ENCODE measurements at places on chromosomes 5 and 9.

GRCh38 chr5:78008356-78008967, 232.3 kb upstream of the TBCA start:
- no peak for DNase-seq

- DNase-seq, result no peak
These were observed 759.3 kb upstream of the TYRP1 start for GRCh38 chr9:11933926-11934325.

DNA sequence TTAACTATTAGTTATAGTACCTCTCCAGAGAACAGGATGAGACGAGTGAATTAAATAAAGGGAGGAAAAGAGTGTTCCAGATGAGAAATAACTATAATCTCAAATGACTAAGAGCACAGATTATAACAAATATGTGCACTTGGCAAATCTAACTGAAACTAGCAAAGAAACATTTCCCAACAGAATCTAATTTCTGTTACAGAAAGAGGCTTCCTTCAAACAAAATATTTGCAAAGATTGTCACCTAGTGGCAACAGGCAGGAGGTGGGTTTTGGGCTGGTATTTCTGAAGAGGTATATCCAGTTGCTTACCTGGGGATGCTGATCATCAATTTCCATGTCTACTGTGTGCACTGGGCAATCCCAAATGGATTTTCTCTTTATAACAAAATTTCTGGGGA, 5.6 kb upstream of the SPDL1 start:
- no peak for DNase-seq

DNA sequence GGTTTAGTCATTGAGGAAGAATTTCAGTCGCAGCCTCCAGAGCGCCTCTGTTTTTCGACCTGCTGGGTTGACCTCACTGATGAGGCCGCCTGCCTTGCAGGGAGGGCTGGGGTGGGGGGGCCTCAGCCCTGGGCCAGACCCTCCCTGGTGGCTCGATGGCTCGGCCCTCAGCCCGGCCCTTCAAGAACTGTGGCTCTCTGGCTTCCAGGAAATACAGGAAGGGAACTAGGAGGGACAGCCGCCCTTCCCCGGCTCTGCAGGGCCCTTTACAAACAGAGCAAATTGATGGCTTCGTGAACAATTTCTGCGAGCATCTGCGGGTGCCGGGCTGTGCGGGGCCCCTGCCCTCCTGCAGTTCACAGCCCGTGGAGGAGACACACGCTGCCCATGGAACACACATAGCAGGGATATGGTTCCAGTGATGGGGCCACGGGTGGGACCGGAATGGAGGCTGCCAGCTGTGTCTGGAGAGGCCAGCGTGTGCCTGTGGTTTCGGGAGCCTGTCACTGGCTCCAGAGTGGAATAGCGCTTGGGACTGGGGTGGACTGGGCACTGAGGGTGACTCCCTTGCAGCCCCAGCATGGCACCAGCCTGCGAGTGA, 39.6 kb downstream of the COL5A1 start:
- DNase-seq, result no peak

GRCh38 chr9:114855488-114855887, 49.6 kb upstream of the TNFSF15 start:
- DNase-seq, result no peak

DNA sequence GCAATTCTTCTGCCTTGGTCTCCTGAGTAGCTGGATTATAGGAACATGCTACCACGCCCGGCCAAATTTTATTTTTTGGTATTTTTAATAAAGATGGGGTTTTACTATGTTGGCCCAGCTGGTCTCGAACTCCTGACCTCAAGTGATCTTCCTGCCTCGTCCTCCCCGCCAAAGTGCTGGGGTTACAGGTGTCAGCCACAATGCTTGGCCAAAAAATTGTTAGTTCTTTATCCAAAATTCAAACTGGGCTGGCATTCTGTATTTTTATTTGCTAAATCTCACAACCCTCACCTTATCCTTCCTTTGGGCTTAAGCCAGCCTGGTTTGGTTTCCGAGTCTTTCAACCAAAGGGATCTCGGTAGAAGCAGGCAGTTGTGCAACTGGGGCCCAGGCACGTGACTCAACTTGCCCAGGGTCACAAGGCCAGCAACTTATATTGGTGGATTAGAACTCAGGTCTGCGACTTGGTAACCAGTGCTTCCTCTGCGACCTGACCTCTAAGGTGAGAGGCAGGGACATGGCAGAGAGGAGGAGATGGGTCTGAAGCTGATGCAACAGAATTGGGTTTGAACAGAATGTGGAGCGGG, 26.5 kb upstream of the BOD1 start:
- DNase-seq, result no peak

- no peak for DNase-seq
These were observed 143.3 kb downstream of the TTLL11 start for GRCh38 chr9:121949766-121950165.

DNA sequence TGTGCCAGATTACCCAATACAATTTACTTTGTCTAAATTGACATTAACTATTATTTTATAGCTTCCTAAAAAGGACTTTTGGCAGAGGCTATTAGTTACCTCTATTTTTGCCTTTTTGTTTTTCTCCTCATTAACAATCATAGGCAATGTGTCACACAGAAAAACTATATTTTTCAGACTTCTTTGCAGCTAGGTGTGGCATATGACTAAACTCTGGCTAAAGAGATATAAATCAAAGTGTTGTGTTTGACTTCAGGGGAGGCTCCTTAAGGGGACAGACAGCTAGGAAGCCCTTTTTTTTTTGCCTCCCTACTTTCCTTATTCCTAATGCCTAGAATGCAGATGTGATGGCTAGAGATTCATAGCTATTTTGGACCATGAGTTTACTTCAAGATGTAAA, 19.7 kb upstream of the GCNT4 start:
- no peak for DNase-seq

- DNase-seq, result no peak
These were observed 211.5 kb downstream of the PCSK5 start for GRCh38 chr9:76101947-76102346.

- no peak for DNase-seq
These were observed 945 bp downstream of the ANKDD1B start for GRCh38 chr5:75612226-75612569.

DNA sequence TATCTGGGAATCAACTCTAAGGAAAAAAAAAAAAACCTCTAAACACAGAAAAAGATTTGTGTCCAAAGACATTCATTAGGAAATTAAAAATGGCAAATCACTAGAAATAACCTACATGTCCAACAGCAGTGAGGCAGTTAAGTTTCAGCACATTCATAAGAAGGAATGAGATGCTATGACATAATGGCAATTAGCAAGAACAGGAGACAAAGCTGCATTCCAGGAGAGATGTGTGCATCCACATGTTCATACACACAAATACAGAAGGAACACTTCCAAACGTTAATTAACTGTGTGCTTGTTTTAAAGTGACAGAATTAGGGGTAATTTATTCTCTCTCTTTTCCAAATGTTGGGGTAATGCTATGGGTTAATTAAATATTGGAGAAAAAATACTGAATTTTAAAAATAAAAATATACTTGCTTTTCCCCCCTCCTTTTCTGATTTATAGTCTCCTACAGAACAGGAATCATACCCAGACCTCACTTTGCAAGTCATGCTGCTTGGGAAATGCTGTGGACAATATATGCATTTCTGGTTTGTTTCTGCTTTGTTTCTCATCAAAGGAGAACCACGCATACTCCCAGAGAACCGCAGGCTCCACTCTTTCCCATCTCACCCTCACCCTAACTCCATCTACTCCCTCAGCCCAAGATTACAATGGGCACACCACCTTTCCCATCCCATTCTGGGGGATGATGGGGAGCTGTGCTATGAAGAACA, 114.1 kb downstream of the CDK5RAP2 start:
- DNase-seq, result no peak

DNA sequence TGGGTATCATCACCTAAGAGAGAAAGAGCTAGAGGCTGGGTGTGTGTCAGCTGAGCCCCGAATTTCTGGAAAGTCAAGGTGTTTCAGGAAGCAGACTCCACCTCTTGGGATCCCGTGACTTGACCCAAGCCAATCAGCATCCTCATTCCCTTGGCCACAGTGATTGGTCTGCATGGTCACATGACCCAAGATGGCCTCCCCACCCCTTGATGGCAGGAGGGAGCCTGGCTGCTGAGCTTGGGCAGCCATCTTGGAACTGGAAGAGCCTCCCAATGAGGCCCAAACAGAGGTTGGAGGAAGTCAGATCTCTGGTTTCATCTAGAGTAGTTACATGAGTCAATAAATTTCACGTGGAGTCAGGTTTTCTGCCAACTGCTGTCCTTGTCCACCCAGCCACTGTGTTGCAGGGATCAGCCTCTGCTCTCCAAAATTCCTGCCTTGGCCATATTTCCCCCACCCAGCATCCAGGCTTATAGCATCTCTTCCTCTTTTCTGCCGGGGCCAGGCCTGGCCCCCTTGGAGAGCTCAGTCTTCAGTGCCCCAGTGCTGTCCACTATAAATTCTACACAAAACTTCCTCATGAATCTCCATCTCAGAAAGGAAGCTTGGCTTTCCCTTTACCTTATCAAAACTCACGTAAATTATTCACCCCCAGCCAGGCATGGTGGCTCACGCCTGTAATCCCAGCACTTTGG, 17.2 kb upstream of the SUSD3 start:
- no peak for DNase-seq

GRCh38 chr5:152593388-152593787, 188.3 kb upstream of the NMUR2 start:
- DNase-seq, result no peak

DNA sequence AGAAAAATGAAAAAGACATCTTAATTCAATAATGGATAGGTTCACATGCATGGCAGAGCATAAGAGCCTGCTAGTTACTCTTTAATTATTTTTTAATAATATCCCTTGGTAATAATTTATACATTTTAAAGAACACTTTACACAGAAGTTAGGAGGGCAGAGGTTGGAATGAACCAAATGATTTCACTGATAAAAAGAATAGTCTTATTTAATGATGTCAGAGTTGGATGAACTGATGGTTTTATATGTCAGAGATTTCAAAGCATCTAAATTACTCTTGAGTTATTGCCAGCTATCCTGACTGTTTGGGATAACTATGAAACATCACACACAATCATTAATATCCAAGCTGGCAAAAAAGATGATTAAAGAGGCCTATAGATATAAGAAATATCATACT, 244.8 kb downstream of the CSNK1G3 start:
- DNase-seq, result no peak

- no peak for DNase-seq
These were observed 306.1 kb upstream of the WWC1 start for GRCh38 chr5:167985373-167985772.

GRCh38 chr5:110517396-110517795, 209.1 kb downstream of the TMEM232 start:
- DNase-seq, result no peak

DNA sequence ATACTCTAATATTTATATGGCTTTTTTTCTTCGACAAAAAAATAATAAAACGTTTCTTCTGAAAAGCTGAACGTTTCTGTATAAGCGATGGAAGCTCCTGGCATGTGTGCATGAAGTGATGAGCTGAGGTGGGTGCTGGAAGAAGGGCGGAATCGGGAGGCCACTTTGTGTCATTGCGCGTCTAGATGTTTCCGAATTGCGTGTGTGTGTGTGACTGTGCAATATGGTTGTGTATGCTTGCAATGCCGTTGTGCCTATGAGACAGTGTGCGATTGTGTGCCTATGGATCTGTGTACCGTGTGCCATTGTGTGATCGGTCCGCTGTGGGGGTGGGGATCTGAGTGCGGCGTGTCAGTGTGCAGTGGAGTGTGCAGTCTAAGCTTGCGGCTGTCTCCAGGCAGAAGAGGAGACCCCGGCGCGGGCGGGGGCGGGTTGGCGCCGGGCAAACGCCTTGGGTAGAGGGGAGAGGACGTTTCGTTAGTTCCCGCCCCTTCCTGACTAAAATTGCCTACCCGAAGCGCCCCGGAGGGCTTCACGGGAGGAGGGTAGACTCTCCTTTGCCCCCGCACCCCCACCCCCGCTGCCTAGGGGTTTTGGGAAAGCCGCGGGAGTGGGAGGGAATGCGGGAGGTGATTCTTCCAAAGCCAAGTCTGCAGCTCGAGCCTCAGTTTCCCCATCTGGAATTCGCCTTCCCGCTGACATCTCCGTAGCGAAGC, 24.2 kb downstream of the PCDHGC5 start:
- no peak for DNase-seq

GRCh38 chr5:96384353-96384752, 48.7 kb downstream of the PCSK1 start:
- DNase-seq, result no peak

- DNase-seq, result no peak
These were observed 70.6 kb downstream of the TENT4A start for GRCh38 chr5:6783787-6784186.

- DNase-seq, result no peak
These were observed 434.0 kb downstream of the NFIB start for GRCh38 chr9:13879981-13880380.

DNA sequence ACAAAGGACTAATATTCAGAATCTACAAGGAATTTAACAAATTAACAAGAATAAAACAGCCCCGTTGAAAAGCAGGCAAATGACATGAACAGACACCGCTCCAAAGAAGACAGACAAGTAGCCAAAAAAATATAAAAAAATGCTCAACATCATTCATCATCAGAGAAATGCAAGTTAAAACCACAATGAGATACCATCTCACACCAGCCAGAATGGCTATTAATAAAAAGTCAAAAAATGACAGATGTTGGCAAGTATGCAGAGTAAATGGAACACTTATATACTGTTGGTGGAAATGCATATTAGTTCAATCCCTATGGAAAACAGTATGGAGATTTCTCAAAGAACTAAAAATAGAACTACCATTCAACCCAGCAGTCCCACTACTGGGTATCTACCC, 302.7 kb upstream of the RGMB start:
- DNase-seq, result no peak

- DNase-seq, result peak; percentile 65
These were observed 52.4 kb downstream of the AHRR start for GRCh38 chr5:373710-374602.

DNA sequence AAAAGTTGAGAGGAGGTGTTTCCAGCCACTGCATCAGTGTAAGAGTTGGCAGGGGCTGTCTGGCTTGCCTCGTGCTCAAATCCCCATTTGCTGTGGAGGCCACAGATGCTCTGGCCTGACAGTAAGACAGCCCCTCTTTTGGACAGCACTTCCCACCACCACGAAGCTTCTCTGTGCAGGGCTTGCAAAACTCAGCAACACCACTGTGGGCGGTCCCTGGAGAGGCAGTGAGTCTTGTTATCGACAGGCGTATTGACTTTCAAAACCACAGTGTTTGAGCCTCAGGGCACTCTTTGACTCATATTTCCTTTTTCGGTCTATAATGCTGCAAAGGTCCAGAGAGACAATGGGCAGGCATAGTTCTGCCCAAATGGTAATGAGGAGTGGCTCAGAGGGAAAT, 539.5 kb downstream of the EBF1 start:
- DNase-seq, result no peak

GRCh38 chr9:117224695-117225094, 190.2 kb downstream of the ASTN2 start:
- no peak for DNase-seq

- no peak for DNase-seq
These were observed 44.8 kb downstream of the RALGPS1 start for GRCh38 chr9:126959336-126959735.

DNA sequence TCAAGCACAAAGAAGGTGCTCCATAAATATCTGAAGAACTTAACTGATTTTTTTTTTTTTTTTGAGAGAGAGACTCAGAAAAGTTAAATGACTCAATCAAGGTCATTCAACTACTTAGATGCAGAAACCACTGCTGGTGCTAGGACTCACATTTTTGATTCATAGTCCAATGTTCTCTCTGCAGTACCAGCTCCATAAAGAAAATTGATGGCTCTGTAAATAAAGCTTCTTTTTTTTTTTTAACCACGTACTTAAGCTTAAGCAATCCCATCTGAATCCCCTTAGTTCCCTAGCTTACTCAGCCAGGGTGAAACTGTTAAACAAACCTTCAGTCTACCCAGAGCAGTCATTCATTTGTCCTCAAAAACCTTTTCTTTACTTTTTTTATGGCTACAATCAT, 657.0 kb upstream of the WWC1 start:
- no peak for DNase-seq

- no peak for DNase-seq
These were observed 52.3 kb downstream of the ADAMTS2 start for GRCh38 chr5:179292681-179293635.

Measured in activated T-helper 1 cell treated with anti-CD3 and anti-CD28 coated beads, Interleukin-2, amount 50 U/mL, for 16 hours (primary cell).